IMR-90 (cell line): ENCODE measurements at places on chromosomes 13 and 19. TPM values are rescaled to one million over a fixed set of nuclear protein-coding genes. Genes with fewer than 3 reads are reported as not detected.

The NALCN gene
- 4.8 and 5.6 TPM in 2 replicates for total RNA-seq

The INSL3 gene
- not detected in 2 replicates for total RNA-seq

The EFNA2 gene
- not detected in 2 replicates for total RNA-seq

The TSKS gene
- total RNA-seq, result not detected in 2 replicates

The ZNF628 gene
- 0.18 and 0.28 TPM in 2 replicates for total RNA-seq

The CNFN gene
- not detected in 2 replicates for total RNA-seq

The KCNN4 gene
- total RNA-seq, result 0.54 and 0.83 TPM in 2 replicates

The LIM2 gene
- total RNA-seq, result not detected in 2 replicates

The HSH2D gene
- not detected in 2 replicates for total RNA-seq

The PRRG2 gene
- under 0.01 and 0.54 TPM in 2 replicates for total RNA-seq

The NKPD1 gene
- total RNA-seq, result under 0.01 TPM in 2 replicates

The TMEM259 gene
- 22.6 and 26.4 TPM in 2 replicates for total RNA-seq

The APC2 gene
- 0.28 and 0.36 TPM in 2 replicates for total RNA-seq

The AP1M2 gene
- not detected in 2 replicates for total RNA-seq

The ZNF57 gene
- 6.1 and 8.6 TPM in 2 replicates for total RNA-seq

The SERTM1 gene
- total RNA-seq, result not detected in 2 replicates

The PSG11 gene
- total RNA-seq, result 0.18 and 0.28 TPM in 2 replicates

The FBXO27 gene
- under 0.01 and 0.18 TPM in 2 replicates for total RNA-seq

The KCNC3 gene
- not detected in 2 replicates for total RNA-seq

The ZNF681 gene
- 0.54 and 0.83 TPM in 2 replicates for total RNA-seq

The VSTM1 gene
- total RNA-seq, result not detected in 2 replicates

The CGB8 gene
- total RNA-seq, result not detected in 2 replicates

The IGLON5 gene
- total RNA-seq, result not detected in 2 replicates

The TGFBR3L gene
- total RNA-seq, result not detected in 2 replicates

The CGB5 gene
- total RNA-seq, result not detected in 2 replicates

The ZNF285 gene
- 5.0 and 5.9 TPM in 2 replicates for total RNA-seq

The ZNF585A gene
- 7.2 and 9.5 TPM in 2 replicates for total RNA-seq

The PCCA gene
- total RNA-seq, result 22.8 and 24.0 TPM in 2 replicates

The KLHL1 gene
- total RNA-seq, result not detected in 2 replicates

The ICAM5 gene
- total RNA-seq, result 2.5 and 3.0 TPM in 2 replicates

The KLK3 gene
- total RNA-seq, result not detected in 2 replicates

The RDH8 gene
- 0.18 TPM in 1 of 2 replicates, not detected in the other for total RNA-seq

The CCDC122 gene
- 0.72 and 1.9 TPM in 2 replicates for total RNA-seq

The CEACAM3 gene
- total RNA-seq, result not detected in 2 replicates

The CYP4F2 gene
- not detected in 2 replicates for total RNA-seq

The NLRP5 gene
- not detected in 2 replicates for total RNA-seq

The PPAN gene
- 24.0 and 30.3 TPM in 2 replicates for total RNA-seq

The GSX1 gene
- total RNA-seq, result not detected in 2 replicates

The ZNF112 gene
- total RNA-seq, result 7.7 and 10.3 TPM in 2 replicates
